Cortex of kidney (tissue), 1 donor: ENCODE measurements at places on chromosomes 5 and 9.

DNA sequence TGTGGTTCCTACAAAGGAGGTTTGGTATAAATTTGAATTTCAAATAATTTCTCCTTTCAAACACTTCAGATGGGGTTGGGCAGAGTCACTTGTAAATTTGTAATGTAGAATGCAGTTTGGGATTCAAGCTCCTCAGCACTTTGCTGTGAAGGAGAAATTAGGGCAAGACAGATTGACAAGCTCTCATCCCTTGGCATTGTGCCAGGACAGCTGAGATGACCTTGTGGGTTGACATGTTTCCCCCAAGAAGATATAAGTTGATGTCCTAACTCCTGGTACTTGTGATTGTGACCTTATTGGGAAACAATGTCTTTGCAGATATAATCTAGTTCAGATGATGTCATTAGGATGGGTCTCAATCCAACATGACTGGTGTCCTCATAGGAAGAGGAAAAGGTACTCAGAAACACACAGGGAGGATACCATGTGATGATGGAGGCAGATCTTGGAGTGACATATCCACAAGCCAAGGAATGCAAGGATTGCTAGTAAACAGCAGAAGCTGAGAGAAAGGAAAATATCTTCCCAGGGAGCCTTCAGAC is 408.3 kb downstream of the MED10 start:
- DNase-seq = no peak

DNA sequence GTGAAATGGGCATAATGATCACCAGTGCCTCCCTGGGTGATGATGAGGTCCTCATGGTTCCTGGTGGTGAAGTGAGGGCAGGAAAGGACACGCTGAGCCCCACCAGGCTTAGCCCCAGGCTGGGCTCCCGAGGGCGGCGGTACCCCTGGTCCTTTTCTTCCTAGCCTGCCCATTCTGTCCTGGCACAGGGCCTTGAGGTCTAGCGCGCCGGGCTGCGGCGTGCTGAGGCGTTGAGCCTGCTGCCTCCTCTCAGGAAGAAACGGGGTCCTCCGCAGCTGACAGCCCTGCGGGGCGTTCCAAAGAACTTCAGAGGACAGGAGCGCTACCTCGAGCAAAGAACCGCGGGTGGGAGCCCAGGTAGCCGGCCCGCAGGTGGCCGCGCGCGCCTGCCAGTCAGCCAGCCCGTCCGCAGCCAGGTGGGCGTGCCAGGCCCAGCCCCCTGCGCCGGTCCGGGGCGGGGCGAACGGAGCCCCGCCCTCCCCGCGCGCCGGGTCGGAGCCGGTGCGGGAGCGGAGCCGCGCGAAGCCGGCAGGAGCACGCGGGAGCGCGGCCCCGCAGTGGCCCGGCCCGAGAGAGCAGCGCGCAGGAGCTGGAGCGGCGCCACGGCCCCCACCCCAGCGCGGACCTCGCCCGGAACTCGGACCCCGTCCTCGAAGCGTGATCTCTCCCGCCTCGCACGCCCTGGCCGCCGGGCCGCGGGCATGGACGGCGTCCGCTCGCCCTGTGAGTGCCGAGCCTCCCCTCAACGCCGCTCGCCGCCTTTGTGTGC is at the start of gene WNK2:
TSS of gene WNK2 (plus strand) at position 477 of the 769 bp plus-strand sequence. CDS start 791 bp downstream, outside the sequence.
- no peak for DNase-seq

- DNase-seq = no peak
Measured at GRCh38 chr9:14869671-14870070, 40.6 kb downstream of the FREM1 start.

DNA sequence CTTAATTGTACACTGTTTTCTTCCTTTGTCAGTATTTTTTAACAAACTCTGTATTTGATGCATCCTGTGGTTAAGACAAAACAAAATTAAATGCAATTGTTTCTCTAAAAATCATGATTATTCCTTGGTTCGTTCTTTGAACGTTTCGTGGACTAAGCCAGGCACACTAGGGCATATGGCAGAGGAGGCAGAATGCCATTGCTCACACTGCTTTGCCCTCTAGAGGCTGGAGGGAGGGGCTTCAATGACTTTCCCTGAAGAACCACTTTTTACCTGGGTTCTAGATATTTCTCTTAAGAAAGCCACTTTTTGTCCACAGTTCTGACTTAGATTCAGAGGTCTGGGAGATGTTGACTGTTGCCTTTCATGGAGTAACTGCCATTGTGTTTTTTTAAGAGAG is 236.2 kb upstream of the ADAMTSL1 start:
- no peak for DNase-seq

GRCh38 chr9:104988539-104988938 is 60.6 kb upstream of the ABCA1 start:
- no peak for DNase-seq
